ENCODE measurements at places on chromosomes 2 and 18.

- no peak for DNase-seq
These were observed 16.8 kb upstream of the PAX3 start for GRCh38 chr2:222315443-222316121.

DNA sequence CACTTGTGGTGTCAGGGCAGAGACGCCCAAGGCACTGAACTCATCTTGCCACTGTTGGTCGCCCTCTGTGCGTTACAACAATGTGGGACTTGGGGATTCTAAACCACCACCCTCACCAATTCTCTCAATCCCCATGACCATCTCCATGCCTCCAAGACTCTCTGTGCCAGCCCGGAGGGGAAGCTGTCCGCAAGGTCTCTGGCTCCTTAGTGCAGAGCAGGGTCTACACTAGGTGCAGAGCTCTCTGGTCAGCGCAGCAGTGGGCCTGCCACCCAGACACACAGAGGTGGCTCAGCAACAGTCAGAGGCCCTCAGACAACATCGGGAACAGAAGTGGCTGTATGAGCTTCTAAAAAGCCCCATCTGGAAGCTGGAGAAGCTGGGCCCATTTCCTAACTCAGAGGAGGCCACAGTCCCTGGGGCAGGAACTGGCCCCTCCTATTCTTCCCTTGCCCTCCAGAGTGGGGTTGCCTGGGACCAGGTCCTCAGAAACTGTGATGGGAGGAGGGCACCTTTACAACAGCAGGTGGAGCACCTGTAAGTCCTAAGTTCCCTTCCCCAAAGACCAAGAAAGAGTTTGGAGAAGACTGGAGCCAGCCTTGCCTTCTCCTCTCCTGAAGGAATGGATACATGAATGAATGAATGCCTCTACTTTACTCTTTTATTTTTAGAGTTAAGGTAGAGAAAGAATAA lies 37.7 kb downstream of the SERTAD2 start:
- no peak for DNase-seq

DNA sequence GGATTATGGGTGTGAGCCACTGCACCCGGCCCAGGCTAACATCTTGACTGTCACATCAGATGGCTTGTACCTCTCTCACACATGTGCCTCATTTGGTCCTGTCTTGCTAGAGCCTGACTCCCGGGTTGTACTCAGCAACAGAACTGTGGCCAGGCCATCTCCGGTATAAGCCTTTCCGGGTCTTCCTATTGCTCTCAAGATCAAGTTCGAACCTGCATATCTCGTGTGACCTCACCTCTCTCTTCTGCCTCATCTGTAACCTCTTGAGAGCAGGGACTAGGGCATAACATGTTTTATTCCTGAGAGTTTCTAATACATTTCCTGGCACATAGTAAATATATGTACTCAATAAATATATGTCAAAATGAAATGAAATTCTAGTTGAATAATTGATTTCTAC lies 114.0 kb downstream of the ACAA2 start:
- DNase-seq = no peak

DNA sequence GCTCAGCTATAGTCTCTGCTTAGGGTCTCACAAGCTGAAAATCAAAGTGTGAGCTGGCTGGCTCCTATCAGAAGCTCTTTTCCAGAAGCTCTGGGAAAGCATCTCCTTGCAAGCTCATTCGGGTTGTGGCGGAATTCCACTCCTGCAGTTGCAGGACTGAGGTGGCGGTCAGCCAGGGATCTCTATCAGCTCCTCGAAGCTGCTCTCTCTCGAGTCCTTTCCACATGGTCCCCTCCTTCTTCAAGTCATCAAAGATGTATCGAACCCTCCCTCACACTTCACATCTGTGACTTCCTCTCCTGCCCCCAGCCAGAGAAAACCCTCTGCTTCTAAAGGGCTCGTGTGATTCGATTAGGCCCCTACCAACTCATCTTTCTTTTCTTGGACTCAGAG lies 141.7 kb downstream of the ZFP36L2 start:
- DNase-seq = no peak

Data from GM13976 (cell line).